ENCODE measurements at places on chromosomes 16 and 17. TPM values are rescaled to one million over a fixed set of nuclear protein-coding genes. Genes with fewer than 3 reads are reported as not detected.

Gene KIF2B
- total RNA-seq = not detected

Gene NIP7
- 22.1 TPM for total RNA-seq

Gene PIK3R6
- total RNA-seq = 0.89 TPM

Gene ADAD2
- total RNA-seq = 0.14 TPM

Gene SOST
- total RNA-seq = not detected

Gene NME2
- 345 TPM for total RNA-seq

Gene DNAI2
- not detected for total RNA-seq

Gene NLGN2
- total RNA-seq = 6.6 TPM

Gene KCNH4
- 0.06 TPM for total RNA-seq

Gene SRCIN1
- total RNA-seq = 3.1 TPM

Gene KRTAP1-1
- total RNA-seq = not detected

Gene DHRS7C
- 0.31 TPM for total RNA-seq

Gene SPHK1
- 2.9 TPM for total RNA-seq

Gene KRTAP4-3
- total RNA-seq = not detected

Gene C16orf89
- 5.0 TPM for total RNA-seq

Gene PIK3R5
- 3.2 TPM for total RNA-seq

Gene KRT36
- total RNA-seq = 0.27 TPM

Gene CTRB2
- not detected for total RNA-seq
